DMS79 (cell line): ENCODE measurements at places on chromosomes 6 and 20.

GRCh38 chr20:48571949-48572847 lies 255.6 kb downstream of the PREX1 start:
- DNase-seq: no peak

DNA sequence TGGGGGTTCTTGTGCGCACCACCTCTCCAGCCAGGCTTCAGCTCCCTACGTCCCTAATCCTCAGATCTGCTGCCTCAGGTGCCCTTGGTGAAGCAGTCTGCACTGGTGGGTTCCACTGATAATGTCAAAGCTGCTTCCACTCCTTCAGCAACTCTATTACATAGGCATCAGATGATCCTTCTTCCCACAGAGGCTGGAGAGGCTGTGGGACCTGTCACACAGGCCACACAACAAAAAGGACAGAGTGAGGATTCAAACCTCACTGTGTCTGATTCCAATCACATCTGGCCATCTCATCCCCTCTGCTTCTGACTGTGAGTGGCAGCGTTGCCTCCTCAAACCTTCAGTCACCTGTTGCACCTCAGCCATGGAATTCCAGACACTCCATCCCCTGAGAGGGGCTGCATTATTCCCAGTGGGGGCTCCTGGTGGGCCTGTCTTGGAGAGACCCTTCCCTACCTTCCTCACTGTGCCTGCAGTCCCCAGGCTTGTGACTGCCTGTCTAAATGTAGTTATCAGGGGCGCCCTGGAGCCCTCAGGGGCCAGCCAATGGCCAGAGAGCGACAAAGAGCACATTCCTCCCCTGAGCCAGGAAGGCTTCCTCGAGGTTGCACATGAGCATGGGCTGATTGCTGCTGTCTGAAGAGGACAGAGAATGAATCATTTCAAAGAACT lies 211.4 kb upstream of the ECI2 start:
- no peak for DNase-seq

- DNase-seq: no peak
These were observed 158.6 kb downstream of the RPS12 start for GRCh38 chr6:132972971-132973370.

DNA sequence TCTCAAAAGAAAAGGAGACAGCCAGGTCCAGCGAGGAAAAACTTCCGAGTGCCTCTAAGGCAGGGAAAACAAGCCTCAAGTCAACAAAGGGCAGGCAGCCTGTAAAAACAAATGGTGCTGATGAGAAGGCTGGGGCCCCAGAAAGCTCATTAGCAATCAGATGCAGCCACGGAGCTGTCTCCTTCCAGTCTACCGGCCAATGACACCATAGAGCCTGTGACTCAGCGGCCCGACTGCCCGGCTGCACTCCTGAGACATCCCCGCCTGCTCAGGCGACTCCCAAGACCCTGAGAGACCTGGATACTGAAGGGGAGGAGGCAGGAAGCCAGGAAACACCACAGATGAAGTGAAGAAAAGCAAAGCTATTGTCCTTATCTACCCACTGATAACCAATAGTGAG lies 120.1 kb upstream of the HDDC2 start:
- DNase-seq: no peak

GRCh38 chr20:7458459-7458858 lies 481.8 kb downstream of the HAO1 start:
- no peak for DNase-seq

- DNase-seq: no peak
These were observed 27.3 kb upstream of the TSPYL1 start for GRCh38 chr6:116307001-116307400.

DNA sequence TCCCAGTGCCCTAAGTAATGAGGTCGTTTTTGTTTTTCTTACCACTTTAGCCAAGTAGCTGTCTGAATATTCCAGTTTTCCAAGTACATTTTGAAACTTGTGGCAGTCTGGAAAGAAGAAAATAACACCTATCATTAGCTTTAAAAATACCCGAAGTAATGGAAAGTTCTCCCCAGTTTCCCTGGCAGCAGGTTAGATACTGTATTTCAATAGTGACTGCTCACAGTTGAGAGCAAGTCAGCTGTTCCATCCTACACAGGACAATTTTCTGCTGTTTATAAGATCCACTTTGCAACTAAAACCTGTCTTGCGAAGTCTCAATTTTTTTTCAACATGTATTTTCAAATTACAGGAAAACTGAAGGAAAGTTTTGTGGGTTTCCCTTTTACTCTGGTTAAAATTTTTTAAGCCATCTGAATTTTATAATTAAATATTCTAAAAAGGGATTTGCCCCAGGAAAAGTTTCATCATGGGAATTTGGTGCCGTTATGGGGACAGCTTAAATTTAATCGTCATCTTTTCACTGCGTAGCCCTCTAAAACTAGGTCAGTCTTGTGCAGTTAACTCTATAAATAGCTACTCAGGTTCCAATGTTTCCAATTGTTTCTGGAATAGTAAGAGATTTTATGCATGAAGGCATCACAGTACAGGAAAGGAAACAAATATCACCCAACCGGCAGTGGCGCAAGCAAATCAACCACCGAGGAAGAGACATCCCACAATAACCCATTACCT lies 96.9 kb downstream of the MBOAT1 start:
- no peak for DNase-seq

DNA sequence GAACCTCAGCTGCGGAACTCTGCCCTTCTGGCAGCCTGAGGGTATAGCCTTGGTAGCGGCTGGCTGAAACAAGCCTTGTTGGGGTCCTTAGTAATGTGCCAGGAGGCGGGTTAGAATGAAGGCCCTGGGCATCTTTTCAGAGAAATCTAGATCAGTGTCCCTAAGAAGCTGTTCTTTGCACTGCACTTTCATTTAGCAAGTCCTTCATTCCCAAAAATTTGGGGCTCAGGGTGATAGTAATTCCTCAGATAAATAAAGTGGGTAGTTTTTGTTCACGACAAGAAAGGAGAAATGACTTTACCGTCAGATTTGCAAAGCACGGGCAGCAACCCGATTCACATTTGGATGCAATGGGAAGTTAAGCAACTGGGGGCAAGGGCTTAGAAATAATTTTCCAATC lies 3.2 kb downstream of the INSM1 start:
- no peak for DNase-seq

DNA sequence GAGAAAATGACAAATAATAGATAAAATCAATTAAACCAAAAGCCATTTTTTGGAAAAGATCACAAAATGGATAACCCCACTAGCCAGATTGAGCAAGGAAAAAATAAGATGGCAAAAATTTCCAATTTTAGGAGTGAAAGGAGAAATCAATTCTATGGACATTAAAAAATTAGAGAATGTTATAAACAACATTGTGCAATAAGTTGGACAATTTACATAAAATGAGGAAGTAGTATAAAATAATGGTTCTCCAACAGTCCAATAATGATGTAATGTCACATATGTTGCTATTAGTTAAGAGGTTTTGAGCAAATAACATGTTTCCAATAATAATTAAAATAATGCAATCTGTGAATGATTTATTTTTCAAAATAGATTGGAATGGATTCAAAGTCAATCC lies 3.1 kb upstream of the SNAP91 start:
- DNase-seq: no peak

DNA sequence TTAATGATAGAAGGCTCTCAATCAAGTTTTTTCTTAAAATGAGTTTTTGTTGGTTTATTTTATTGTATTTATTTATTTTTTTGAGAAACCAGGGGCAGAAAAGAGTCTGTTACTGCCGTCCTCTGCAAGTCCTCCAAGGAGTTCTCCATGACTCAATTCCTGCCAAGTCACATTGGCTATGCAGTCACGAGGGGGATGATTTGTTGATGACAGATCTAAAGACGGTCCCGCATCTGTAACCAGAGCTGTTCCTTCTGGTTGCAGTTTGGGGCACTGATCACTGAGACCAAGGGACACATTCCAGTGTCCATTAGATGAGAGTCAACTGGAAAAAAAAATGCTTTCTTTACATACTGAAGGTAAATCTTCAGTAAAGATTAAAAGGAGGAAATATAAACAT lies 13.9 kb upstream of the TSHZ2 start:
- no peak for DNase-seq

GRCh38 chr20:43921227-43921780 lies 6.7 kb downstream of the TOX2 start:
- DNase-seq: no peak

DNA sequence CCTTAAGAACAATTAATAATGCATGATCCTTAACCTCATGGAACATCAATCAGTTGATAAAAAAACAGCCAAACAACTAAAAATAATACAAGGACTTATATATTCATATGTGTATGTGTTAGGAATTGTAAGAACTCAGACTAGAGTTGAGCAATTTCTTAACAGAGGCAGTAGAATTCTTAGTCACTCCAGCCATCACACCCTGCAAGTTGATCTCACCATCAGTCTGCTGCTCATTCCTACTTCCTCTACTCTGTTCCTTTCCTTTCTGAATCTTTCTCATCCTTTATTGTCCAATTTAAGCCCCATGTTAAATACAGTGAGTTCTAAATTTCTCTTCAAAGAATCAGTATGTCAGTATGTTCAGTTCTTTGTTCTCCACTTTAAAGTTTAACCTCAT lies 2.6 kb downstream of the ZNF165 start:
- no peak for DNase-seq

DNA sequence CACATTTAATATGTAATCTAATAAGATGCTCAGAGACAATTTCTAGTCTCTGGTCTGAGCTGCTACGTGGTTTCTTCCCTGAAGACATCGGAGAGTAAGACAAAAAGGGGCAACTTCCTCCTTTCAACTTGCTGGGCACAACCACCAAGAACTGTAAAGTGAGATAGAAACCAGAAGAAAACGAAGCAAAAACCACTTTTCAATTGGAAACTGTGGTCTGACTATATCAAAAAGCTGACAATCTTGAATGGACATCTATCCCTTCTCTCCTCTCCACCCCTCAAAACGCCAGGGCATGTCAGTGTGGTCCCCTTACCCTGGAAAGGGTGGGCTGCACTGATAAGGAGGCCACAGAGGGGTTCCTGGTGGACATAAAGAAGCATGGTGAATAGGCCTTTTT lies 269.1 kb downstream of the CD83 start:
- DNase-seq: no peak

GRCh38 chr6:168849459-168849858 lies 404.2 kb downstream of the THBS2 start:
- no peak for DNase-seq

DNA sequence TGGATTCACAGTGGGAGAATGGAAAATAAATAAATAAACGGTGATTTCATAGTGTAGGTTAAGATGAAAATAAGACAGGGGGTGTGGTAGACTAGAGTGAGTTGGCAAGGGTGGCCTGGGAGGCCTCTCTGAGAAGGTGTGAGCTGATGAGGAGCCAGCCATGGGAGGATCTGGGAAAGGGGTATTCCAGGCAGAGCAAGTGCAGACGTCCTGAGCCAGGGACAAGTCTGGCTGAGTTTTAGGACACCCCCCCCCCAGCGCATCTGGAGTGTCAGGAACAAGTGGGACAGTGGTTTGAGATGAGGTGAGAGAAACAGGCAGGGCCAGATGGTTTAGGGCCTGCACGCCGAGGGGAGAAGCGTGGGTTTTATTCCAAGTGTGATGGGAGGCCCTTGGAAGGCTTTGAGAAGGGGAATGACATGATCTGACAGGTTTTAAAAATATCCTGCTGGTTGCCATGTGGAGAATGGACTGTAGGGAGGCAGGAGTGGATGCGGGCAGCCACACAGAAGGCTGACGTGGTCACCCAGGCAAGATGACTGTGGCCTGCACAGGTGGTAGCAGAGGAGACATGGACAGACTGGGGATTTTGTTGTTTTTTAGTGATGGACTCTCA lies 21.1 kb upstream of the CCM2L start:
- DNase-seq: no peak

- DNase-seq: peak; percentile 71
These were observed 4.3 kb downstream of the GABBR1 start for GRCh38 chr6:29628419-29629281.
